ACHN (cell line): ENCODE measurements at places on chromosomes 6 and 20.

DNA sequence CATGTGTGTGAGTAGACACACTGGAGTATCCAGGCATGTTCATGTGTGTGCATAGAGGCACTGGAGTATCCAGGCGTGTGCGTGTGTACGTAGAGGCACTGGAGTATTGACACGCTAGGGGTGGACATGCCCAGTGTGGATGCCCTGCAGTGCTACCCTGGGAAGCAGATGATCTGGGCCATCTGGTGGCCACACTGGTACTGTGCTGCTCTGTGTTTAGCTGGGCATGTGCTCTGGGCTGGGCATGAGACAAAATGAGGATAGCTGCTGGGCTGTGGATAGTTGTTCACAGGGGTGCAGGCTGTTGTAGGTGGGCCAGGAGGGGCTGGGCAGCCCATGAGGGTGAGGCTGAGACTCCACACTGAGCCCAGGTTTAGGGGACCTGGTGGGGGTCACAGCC lies 24.0 kb upstream of the NPBWR2 start:
- DNase-seq: no peak

GRCh38 chr6:14360565-14360964 lies 243.0 kb downstream of the CD83 start:
- DNase-seq: no peak

- DNase-seq: peak; percentile 94
These were observed 31.0 kb downstream of the IRF4 start for GRCh38 chr6:422433-423054.

- no peak for DNase-seq
These were observed 73.5 kb downstream of the EFHC1 start for GRCh38 chr6:52493669-52494068.

GRCh38 chr6:34565722-34566137 lies 9.6 kb upstream of the SPDEF start:
- no peak for DNase-seq

- DNase-seq: no peak
These were observed 249.0 kb upstream of the JARID2 start for GRCh38 chr6:14996892-14997291.

DNA sequence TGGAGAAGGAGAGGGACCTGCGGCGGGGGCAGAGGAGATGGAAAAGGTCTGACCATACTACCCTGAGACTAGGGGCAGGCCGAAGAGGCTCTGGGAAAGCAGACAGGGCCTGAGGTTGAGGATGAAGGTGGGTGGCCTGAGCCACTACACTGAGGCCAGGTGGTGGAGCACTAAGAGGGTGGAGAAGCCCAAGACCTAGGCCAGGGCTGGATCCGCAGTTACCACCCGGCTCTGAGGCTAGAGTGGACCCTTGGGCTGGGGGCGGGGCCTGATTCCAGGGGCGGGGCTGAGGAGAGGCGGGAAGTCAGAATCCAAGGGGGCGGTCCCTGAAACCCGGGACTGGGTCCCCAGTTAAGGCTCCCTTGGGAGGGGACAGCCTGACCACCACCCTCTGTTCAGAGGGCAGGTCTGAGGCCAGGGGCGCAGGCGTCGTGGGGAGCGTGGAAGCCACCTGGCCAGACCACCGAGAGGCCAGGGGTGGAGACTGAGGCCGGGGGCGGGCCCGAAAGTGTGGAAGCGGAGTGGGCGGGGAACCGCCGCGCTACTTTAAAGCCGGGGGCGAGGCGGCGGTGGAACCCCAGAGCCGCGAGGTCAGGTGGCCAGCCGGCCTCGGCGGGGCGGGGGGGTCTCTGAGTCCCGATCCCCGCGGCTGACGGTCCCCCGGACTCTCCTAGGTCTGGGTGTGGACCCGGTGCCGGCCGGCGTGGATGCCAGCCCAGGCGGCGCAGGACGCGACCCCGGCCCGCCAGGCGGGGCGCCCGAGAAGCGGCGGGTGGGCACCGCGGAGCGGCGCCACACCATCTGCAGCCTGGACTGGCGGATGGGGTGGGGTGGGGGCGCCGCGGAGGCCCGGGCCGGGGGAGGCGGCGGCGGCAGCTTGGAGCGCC lies 8.3 kb downstream of the CCM2L start:
- peak; percentile 58 for DNase-seq

- DNase-seq: no peak
These were observed 174.3 kb downstream of the TFAP2B start for GRCh38 chr6:50992704-50993625.

GRCh38 chr6:167549213-167549612 lies 224.3 kb downstream of the TTLL2 start:
- no peak for DNase-seq

- peak; percentile 78 for DNase-seq
These were observed 14.3 kb upstream of the PTCRA start for GRCh38 chr6:42901538-42901957.

DNA sequence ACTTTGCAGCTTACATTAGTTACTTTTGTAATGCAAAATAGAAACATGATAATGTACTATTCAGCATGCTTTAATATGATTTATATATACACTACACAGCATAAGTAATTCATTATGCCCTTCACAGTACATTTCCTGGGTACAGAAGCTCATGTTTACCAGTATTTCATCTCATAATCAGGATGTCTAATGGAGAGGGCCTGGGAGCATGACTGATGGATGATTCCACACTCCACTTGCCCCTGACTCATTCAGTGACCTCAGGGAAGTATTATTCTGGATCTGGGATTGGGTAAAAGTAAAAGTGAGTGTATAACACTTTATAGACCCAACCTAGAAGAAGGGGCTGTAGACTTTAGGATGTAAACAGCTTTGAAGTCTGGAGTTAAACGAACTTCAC lies 31.4 kb upstream of the BACH2 start:
- DNase-seq: peak; percentile 55

- no peak for DNase-seq
These were observed 82.7 kb upstream of the FABP7 start for GRCh38 chr6:122696853-122697252.

GRCh38 chr6:157284738-157285421 lies 38.4 kb downstream of the TMEM242 start:
- no peak for DNase-seq

GRCh38 chr6:24851086-24851485 lies 52.4 kb upstream of the ARMH2 start:
- no peak for DNase-seq

DNA sequence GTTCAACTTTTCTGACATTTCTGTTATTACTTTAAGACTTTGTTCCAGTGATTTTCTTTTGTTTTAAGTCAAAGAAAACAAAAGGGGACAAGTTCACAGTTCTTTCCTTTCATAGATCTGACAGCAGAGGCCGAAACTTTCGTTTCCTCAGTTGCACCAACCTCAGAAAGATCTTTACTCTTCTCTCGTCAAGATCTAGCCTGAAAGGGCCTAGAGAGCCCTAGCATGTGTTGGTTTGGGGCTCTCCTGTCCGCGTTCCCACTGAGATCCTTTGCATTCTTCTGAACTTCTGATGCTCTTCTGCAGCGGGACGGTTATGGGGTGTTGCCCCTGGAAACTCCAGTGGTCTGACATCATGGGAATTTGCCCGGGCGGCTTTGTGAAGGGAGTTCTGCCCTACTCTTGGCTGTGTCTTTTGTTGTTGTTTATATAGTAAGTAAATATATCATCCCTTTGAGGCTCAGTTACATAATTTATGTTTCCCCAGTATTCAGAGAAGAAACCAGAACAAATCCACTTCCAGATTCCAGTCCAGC lies 129.1 kb downstream of the SASH1 start:
- DNase-seq: no peak

DNA sequence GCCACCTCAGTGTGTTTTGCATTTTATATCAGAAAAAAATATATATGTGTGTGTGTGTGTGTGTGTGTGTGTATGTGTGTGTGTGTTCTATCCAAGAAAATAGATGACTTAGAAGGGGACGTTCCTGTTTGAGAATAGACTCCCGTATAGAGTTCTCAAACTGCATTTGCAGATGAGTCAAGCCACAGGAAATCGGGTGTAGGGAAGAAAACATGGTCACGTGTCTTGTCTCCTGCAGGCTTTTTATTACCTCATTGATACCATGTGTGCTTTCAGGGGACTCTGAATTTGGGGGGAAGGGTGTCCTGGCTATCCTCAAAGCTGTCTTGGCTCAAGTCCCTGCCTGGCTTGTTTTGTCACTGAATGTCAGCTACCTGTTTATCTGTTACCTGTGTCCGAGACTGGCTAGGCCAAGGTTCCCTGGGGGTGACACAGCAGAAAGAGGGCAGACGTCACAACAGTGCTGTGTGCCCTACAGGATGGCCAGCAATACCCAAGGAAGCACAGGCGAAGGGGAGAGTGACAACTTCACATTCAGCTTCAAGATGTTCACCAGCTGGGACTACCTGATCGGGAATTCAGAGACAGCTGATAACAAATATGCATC lies 55.7 kb upstream of the NOP56 start:
- no peak for DNase-seq

DNA sequence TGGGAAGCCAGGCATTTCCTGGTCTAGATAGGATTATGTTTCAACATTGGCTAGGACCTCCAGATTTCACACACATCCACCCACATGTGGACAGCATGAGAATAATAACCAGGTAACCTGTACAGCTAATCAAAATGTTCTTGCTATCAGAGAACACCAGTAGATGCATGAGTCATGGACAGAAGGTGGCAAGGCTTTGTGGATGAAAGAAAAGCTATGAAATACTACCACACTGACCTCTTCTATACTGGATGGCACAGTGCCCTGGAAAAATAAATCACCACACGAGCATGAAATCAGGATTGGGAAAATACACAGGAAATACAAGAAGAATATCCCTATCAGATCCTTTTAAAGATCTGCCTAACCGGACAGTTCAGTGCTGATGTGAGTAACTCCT lies 113.0 kb downstream of the GMDS start:
- DNase-seq: no peak

GRCh38 chr20:32183947-32184635 lies 23.5 kb downstream of the PLAGL2 start:
- DNase-seq: no peak

DNA sequence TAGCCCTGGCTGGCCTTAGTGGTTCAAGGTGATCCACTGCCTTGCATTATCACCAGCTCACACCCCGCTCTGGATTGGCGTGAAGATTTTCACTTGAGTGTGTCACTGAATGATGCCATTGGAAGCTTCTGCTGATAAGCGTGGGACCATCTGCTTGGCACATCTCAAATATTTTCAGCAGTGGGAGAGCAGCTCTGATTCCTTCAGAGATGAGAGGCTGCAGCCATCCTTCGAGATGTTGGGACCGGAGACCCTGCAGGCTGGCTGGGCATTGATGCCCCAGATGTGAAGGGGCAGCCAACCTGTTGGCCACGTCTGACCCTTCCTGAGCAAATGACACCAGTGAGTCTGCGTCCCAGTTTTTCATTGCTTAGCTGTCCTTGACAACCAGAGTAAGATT lies at the start of gene MAS1:
Gene MAS1 (plus strand): TSS at position 197 of the 400 bp plus-strand sequence. CDS start 15,968 bp downstream, outside the sequence.
- no peak for DNase-seq

DNA sequence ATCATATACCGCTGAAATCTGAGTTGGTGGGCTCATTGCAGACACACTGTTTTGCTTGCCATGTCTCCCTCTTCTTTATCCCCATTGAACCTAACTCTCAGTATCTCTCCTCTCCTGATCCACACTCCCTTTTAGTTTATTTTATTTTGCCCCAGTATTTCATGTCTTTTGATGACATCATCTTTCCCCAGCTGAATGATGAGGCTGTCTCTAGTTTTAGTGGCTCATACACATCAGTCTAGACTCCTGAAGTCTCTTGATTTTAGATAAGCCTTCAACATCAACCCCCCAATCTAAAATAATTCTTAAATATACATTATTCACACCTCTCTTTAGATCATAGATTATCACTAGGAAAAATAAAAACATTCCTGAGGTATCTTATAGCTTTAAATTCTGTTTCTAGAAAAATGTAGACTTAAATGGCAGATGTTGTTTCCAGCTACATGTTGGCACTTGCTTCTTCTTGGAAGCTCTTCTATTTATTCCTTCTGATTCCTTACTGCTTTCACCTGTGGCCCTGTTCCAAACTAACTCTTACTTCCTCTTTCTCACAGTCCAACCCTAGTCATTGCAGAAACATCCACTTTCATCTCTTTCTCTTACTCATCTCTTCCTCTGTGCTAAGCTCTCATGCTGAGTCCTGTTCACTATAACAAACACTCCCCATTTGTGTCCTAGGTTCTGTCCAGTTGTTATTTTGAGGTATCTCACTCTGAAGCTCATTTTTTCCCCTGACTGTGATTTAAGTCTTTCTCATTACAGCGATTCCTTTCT lies 191.9 kb upstream of the SLC35B3 start:
- DNase-seq: peak; percentile 16

GRCh38 chr6:4957521-4958231 lies 46.2 kb downstream of the RPP40 start:
- DNase-seq: no peak

DNA sequence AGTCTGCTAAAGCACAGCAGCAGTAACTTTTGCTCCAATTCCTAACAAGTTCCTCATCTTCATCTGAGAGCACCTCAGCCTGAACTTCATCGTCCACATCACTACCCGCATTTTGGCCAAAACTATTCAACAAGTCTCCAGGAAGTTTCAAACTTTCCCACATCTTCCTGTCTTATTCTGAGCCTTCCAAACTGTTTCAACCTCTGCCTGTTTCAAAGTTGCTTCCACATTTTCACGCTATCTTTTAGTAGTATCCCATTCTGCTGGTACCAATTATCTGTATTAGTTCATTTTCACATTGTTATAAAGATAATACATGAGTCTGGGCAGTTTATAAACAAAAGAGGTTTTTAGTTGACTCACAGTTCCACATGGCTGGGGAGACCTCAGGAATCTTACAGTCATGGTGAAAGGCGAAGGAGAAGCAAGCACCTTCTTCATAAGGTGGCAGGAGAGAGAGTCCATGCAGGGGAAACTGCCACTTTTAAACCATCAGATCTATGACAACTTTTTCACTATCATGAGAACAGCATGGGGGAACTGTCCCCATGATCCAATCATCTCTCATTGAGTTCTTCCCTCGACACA lies 99.4 kb upstream of the GRIK2 start:
- DNase-seq: no peak

DNA sequence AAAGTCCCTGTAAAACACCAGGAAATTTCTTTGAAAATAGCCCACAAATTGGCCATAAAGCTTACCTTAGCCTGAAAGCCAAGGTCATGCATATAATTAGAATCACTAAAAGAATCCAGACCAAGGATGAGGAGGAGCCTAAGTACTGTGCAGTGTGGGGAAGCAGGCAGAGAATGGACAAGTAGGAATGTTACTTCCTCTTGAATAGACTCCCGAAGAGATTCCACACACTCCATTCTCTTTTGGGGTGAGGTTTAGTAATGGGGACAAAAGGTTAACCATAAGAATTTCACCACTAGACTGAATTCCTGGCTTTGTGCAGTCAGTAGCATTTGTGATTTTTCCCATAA lies 27.5 kb upstream of the MARCKS start:
- no peak for DNase-seq

- no peak for DNase-seq
These were observed 173.0 kb upstream of the JAG1 start for GRCh38 chr20:10846766-10847165.

DNA sequence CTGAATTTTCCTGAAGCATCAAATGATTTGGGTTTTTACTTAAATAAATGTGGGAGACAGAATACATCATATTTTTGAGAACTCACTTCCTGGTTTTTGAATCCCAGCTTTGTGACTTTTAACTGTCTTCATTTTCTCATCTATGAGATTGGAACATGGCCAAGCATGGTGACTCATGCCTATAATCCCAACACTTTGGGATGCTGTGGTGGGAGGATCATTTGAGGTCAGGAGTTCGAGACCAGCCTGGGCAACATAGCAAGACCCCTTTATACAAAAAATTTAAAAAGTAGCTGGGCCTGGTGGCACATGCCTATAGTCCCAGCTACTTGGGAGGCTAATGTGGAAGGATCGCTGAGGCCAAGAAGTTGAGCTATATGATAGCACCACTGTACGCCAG lies 122.3 kb downstream of the QKI start:
- DNase-seq: peak; percentile 29
